ENCODE measurements at places on chromosomes 1 and 21.

- DNase-seq, result no peak
- H3K27ac ChIP-seq, result no peak overlapping the region
- H3K27me3 ChIP-seq, result no peaks in the 10 kb centered on the region
- no peaks in the 10 kb centered on the region for H3K4me1 ChIP-seq
Measured at GRCh38 chr1:177448036-177448615, 277.4 kb downstream of the BRINP2 start.

- no peaks in the 10 kb centered on the region for H3K36me3 ChIP-seq
- no peak overlapping the region for H3K4me3 ChIP-seq
- H3K27ac ChIP-seq, result no peak overlapping the region
- DNase-seq, result no peak
- peaks cover 16% of the 10 kb centered on the region for H3K4me1 ChIP-seq
Measured at GRCh38 chr1:161502181-161502580, 3.1 kb upstream of the FCGR2A start.

- H3K4me3 ChIP-seq, result no peak overlapping the region
- no peaks in the 10 kb centered on the region for H3K4me1 ChIP-seq
- no peaks in the 10 kb centered on the region for H3K36me3 ChIP-seq
- H3K27me3 ChIP-seq, result no peaks in the 10 kb centered on the region
- H3K27ac ChIP-seq, result no peak overlapping the region
- no peak for DNase-seq
Measured at GRCh38 chr1:198283222-198283621, 126.4 kb downstream of the NEK7 start.

DNA sequence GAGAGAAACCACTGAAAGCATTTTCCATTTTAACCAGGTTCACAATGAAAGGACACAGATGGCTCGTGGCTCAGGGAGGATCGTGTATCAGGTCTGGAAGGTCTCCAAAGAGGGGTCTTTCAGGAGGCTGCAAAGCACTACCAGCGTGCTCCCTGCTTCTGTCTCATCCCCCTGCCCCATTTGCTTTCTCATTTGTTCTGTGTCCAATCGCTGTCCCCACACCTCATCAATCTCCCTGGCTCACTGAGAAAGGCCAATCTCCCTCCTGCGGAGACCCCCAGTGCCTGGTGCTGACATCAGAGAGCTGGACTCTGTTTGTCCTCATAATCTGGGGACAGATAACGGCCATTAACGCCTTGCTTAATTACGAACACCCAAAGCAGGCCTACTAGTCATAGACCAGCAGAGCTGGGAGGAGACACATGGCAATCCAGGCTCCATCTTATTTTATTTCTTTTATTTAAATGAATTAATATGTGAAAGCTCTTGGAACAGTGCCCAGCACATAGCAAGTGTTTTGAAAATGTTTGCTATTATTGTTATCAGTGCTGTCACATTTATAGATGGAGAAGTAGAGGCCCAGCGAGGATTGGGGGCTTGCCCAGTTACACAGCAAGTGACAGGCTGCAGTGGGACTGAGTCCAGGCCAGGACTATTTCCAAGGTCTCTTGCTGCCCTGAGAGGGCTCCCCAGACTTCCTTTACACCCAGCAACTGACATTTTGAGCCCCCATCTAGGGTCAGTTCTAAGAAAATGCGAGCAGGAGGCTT lies 341.0 kb upstream of the USP24 start:
- H3K4me1 ChIP-seq, result no peaks in the 10 kb centered on the region
- DNase-seq, result no peak
- H3K4me3 ChIP-seq, result no peak overlapping the region
- H3K27ac ChIP-seq, result no peak overlapping the region
- no peaks in the 10 kb centered on the region for H3K36me3 ChIP-seq
- 0 out of 2 replicates have a peak, but pooled peaks cover 2% of the 10 kb centered on the region for H3K27me3 ChIP-seq

- 0 out of 2 replicates have a peak, but pooled peaks cover 2% of the 10 kb centered on the region for H3K4me1 ChIP-seq
- H3K36me3 ChIP-seq, result no peaks in the 10 kb centered on the region
- H3K27me3 ChIP-seq, result no peaks in the 10 kb centered on the region
- no peak for DNase-seq
- H3K4me3 ChIP-seq, result no peak overlapping the region
Measured at GRCh38 chr1:201938440-201939035, 7.8 kb downstream of the LMOD1 start.

DNA sequence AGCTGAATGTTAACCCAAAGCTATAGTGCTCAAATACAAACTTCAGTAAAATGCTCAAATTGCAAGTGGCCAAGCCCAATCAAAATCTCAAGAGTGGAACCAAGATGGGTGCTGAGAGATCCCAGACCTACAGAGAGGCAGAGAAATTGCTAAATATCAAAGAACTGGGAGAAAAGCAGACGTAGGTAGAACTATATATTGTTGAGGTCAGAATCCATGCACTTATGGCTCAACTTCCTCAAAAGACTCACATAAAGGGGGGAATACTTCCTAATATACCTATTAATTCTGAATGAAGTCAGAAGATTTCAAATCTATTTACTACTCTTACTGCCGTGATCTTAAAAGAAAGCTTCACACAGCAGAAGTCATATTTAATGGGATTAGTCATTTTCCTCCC lies 65.2 kb downstream of the PUM1 start:
- no peak overlapping the region for H3K4me3 ChIP-seq
- H3K27ac ChIP-seq, result peak overlapping the region; percentile 10
- H3K36me3 ChIP-seq, result peaks cover 46% of the 10 kb centered on the region

DNA sequence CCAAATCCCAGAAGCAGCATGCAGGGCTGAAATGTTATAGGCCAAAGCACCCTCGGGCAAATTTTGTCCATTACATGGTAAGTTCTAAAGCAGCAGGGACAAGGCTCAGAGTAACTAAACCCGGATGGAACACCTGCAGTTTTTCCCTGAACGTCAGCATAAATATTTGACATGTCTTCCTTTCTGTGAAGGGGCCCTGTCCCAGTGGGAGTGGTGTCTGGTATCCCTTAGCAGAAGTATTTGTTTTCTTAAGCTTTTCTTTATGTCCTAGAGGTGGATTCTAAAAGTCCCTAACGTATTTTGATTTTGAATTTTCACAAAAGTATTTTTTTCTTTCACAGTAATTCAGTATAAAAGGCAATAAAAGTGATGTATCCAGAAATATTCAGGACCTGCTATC lies 223.9 kb downstream of the ST6GALNAC3 start:
- H3K27me3 ChIP-seq, result no peaks in the 10 kb centered on the region
- H3K36me3 ChIP-seq, result no peaks in the 10 kb centered on the region
- H3K4me1 ChIP-seq, result peaks cover 99% of the 10 kb centered on the region
- peak overlapping the region; percentile 95 for H3K27ac ChIP-seq
- H3K4me3 ChIP-seq, result no peak overlapping the region

DNA sequence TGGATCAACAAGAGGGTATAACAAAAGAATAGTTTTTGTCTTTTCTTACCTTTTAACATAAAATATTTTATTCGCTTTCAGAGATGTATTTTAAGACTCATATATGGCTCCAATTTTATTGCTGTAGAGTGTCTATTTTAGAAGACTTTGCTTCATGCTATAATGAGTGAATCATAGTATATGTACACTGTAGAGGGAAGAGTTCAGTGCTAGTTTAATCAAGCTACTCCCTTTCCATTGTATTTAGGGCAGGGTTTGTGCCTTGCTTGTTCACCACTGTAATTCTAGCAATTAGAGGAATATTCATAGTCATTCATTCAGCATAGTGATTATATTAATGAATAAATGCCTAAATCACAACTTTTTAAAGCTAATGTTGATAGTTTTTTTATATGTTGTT lies 78.8 kb downstream of the CEP350 start:
- H3K27me3 ChIP-seq, result no peaks in the 10 kb centered on the region
- no peak overlapping the region for H3K27ac ChIP-seq
- DNase-seq, result no peak
- H3K36me3 ChIP-seq, result peaks cover 43% of the 10 kb centered on the region
- no peak overlapping the region for H3K4me3 ChIP-seq

GRCh38 chr1:182196897-182197870 lies 135.7 kb upstream of the ZNF648 start:
- no peaks in the 10 kb centered on the region for H3K27me3 ChIP-seq
- H3K36me3 ChIP-seq, result no peaks in the 10 kb centered on the region
- H3K27ac ChIP-seq, result no peak overlapping the region
- no peaks in the 10 kb centered on the region for H3K4me1 ChIP-seq
- DNase-seq, result no peak

GRCh38 chr1:181097242-181097641 lies 8.7 kb downstream of the IER5 start:
- H3K27me3 ChIP-seq, result 0 out of 2 replicates have a peak, but pooled peaks cover 3% of the 10 kb centered on the region

- no peak overlapping the region for H3K4me3 ChIP-seq
- H3K27me3 ChIP-seq, result no peaks in the 10 kb centered on the region
- H3K36me3 ChIP-seq, result no peaks in the 10 kb centered on the region
- no peak overlapping the region for H3K27ac ChIP-seq
Measured at GRCh38 chr1:67629370-67630075, 55.5 kb upstream of the GADD45A start.

DNA sequence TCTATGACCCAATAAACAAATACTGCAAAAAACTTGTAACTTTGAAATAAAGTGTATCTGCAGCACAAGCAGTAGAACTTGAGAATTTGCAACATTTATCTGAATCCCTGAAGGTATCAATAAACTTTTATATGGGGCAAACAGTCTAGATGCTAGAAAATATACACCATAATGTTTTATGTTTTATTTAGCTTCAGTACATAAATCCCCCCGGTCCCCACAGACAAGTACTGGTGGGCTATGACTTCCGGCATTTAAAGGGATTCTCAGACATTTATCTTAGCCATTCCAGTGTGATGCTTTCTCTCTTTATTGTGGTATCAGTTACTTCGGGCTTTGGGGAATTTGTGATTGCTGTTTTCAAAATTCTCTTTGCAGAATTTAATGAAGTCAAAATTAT lies 390.4 kb downstream of the SIPA1L2 start:
- H3K4me1 ChIP-seq, result no peaks in the 10 kb centered on the region
- H3K4me3 ChIP-seq, result no peak overlapping the region
- DNase-seq, result no peak
- no peak overlapping the region for H3K27ac ChIP-seq

GRCh38 chr21:46465651-46466050 lies 7.0 kb downstream of the DIP2A start:
- peaks cover 15% of the 10 kb centered on the region for H3K36me3 ChIP-seq
- H3K4me1 ChIP-seq, result peaks cover 4% of the 10 kb centered on the region
- DNase-seq, result no peak
- no peak overlapping the region for H3K27ac ChIP-seq
- no peaks in the 10 kb centered on the region for H3K27me3 ChIP-seq

- peaks cover 11% of the 10 kb centered on the region for H3K4me1 ChIP-seq
- H3K36me3 ChIP-seq, result no peaks in the 10 kb centered on the region
- H3K4me3 ChIP-seq, result no peak overlapping the region
- no peak overlapping the region for H3K27ac ChIP-seq
Measured at GRCh38 chr1:200733907-200734306, 4.8 kb upstream of the CAMSAP2 start.

DNA sequence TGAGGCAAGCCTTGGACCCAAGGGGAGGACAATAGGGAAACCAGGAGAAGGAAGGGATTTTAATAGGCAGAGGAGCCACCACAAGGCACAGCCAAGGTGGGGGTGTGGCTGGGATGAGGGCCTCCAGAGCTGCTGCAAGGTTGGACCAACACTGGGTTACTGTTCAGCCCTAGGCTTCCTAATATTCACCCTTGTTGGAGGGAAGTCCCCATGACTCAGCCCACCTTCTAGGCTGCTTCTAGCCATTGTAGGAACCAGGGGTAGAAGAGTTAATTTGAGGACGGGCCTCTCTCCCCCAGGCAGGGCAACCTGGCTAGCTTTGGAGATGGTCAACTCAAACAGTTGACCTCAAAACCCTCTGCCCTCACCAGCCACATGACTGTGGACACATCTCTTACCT lies 59.5 kb downstream of the KCNN3 start:
- H3K4me3 ChIP-seq, result no peak overlapping the region
- H3K27ac ChIP-seq, result peak overlapping the region; percentile 66
- no peaks in the 10 kb centered on the region for H3K27me3 ChIP-seq
- DNase-seq, result no peak

All from Karpas-422 (cell line).